ENCODE measurements at places on chromosomes 5 and 9.

- no peak for DNase-seq
These were observed 173.6 kb upstream of the IER5L start for GRCh38 chr9:129351642-129352145.

- no peak for DNase-seq
These were observed 17.6 kb downstream of the TNFAIP8 start for GRCh38 chr5:119373449-119373858.

GRCh38 chr9:105757496-105758251, 63.3 kb downstream of the TMEM38B start:
- DNase-seq, result no peak

DNA sequence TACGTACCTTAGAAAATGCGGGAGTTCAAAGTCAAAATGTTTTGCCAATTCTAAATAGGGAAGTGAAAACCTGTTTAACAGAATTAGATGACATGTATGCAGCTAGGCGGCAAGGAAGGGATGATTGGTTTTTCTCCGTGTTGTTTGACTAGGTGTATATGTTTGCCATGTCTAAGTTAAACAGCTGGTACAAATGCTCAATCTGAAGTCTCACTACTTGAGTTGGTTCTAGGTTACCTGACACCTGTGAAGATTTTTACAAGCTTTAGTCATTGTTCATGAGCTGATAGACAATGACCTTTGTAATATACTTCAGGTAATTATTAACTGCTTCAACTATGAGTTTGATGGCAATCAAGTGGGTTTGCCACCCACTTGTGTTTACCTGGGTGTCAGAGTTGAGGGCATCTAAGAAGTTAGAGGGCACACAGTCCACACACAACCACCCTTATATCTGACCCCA, 74.3 kb downstream of the SLC44A1 start:
- DNase-seq, result no peak

DNA sequence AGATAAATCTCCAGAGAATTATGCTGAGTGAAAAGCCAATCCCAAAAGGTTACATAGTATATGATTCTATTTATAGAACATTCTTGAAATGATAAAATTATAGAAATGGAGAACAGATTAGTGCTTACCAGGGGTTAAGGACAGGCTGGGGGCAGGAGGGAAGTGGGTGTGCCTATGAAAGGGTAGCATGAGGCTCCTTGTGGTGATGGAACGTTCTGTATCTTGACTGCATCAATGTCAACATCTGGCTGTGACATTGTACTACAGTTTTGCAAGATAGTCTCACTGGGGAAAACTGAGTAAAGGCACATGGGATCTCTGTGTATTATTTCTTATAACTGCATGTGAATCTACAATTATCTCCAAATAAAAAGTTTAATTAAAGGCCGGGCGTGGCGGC, 22.3 kb downstream of the ORM2 start:
- DNase-seq, result peak; percentile 44

- no peak for DNase-seq
These were observed 7.3 kb upstream of the LIX1 start for GRCh38 chr5:97149709-97150108.

- no peak for DNase-seq
These were observed 260.2 kb upstream of the NR4A3 start for GRCh38 chr9:99561509-99561917.

GRCh38 chr9:87862536-87863268, 20.0 kb upstream of the SPATA31E1 start:
- DNase-seq, result no peak

DNA sequence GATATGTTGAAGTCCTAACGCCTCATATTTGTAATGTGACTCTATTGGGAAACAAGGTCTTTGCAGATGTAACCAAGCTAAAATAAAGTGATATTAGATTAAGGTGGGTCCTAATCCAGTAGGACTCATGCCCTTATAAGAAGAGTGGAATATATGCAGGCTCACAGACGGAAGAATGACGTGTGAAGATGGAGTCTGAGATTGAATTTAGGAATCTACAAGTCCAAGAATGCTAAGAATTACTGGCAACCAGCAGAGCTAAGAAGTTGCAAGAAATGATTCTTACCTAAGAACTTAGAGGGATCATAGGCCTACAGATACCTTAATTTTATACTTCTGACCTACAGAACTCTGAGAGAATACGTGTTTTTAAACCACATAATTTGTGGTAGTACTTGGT, 350.0 kb upstream of the ST8SIA4 start:
- DNase-seq, result no peak

GRCh38 chr9:124436320-124436719, 13.9 kb upstream of the ADGRD2 start:
- no peak for DNase-seq

DNA sequence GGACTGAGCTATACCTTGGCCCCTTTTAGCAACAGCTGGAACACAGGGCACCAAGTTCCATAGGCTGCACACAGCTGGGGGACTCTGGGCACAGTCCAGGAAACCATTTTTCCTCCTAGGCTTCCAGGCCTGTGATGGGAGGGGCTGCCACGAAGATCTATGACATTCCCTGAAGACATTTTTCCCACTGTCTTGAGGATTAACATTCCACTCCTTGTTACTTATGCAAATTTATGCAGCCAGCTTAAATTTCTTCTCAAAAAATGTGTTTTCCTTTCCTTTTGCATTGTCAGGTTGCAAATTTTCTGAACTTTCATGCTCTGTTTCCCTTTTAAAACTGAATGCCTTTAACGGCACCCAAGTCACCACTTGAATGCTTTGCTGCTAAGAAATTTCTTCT, 580.1 kb upstream of the FTMT start:
- DNase-seq, result no peak

- DNase-seq, result no peak
These were observed 8.3 kb downstream of the PPIC start for GRCh38 chr5:123028222-123028621.

DNA sequence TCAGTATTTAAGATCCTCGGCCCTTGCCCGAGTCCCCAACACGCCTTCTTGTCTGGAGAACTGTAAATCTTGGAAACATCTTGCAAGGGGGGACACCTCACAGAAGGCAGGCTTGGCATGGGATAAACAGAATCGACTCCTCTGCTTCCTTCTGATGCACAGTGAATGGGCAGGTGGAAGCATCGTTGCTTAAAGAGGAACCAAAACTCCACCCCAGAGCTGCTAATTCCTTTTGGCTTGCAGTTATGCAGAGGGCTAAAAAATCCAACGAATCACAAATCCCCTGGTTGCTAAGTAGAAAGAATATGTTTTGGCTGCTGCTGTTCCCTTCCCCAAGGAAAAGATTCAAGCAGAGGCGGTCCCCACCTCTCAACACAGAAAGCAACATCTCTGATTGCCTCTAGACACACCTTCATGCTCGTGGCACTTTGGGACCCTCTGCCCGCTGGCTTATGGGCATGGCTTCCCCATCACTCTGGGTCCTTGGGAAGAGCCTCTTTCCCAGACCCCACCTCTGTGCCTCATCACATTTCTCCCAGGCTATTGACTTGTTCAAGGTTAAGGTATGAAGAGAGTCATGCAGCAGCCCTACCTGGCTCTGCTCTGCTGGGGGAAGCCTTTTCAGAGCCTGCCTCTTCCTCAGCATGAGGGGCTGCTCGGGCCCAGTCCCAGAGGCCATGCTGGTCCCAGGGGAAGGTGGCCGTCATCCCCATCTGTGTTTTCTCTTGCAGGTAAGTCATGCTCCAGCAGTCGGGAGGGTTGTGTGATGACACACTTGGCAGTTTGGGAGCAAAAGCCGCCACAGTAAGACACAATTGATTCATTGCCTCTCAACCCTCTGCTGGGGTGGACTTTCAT, 137.1 kb downstream of the KCNIP1 start:
- no peak for DNase-seq

- DNase-seq, result no peak
These were observed 38.5 kb upstream of the RARS1 start for GRCh38 chr5:168447808-168448207.

- DNase-seq, result no peak
These were observed 63.6 kb downstream of the PPIC start for GRCh38 chr5:122972877-122973276.

DNA sequence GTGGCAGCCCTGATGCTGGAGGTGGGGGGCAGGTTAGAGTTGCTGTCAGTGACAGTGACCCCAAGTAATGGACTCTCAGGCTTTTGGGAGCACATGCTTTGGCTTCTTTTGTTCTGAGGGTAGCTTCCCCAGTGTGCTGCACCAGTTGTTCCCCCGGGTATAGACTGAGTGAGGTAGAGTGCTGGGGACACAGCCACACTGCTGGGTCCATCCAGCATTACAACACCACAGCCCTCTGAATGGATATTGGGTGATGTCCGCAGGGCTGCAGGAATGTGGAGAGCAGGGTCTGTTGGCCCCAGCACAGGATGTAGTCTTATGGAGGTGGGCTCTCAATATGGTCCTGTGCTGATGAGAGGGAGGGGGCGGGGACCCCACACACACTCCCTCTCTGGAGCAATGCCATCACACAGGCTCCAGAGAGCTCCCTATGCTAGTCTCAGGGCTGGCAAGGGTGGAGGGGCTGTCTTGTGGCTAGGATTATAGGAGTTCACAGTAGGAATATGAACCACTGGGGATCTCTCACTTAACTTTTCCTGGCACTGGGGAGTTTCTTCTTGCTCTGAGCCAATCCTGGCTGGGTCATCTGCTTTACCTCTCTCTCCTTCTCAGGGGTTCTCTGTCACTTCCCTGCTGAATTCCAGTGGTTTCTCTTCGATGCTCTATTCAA, 20.7 kb downstream of the OSMR start:
- no peak for DNase-seq

DNA sequence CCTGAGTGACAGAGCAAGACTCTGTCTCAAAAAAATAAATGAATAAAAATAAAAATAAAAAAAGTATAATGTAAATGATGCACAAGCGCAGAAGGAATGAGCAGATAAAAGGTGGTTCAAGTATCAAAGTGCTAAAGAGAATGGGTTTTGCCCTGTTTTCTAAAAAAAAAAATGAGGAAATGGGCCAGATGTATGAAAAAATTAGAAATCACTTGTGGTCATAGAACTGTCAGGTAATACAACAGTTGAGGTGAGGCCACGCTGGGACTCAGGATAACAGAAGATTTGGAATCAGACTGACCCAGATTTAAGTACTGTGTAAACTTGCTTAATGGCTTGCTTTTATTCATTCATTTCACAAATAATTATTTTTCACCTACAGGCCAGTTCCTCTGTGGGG, 69.8 kb downstream of the MAPKAP1 start:
- no peak for DNase-seq

- DNase-seq, result no peak
These were observed 662.8 kb upstream of the FTMT start for GRCh38 chr5:121188849-121189248.

GRCh38 chr5:141680178-141680577, 1.9 kb downstream of the ARAP3 start:
- DNase-seq, result no peak

DNA sequence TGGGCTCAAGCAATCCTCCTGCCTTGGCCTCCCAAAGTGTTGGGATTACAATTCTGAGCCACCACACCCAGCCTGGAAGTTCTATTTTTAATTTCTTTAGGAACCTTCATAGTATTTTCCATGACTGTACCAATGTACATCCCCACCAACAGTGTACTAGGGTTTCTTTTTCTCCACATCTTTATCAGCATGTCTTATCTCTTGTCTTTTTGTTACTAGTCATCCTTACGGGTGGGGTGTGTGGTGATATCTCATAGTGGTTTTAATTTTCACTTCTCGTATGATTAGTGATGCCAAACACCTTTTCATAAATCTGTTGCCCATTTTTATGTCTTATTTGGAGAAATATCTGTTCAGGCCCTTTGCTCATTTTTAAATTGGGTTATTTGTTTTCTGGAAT, 123.0 kb upstream of the MEF2C start:
- DNase-seq, result no peak

DNA sequence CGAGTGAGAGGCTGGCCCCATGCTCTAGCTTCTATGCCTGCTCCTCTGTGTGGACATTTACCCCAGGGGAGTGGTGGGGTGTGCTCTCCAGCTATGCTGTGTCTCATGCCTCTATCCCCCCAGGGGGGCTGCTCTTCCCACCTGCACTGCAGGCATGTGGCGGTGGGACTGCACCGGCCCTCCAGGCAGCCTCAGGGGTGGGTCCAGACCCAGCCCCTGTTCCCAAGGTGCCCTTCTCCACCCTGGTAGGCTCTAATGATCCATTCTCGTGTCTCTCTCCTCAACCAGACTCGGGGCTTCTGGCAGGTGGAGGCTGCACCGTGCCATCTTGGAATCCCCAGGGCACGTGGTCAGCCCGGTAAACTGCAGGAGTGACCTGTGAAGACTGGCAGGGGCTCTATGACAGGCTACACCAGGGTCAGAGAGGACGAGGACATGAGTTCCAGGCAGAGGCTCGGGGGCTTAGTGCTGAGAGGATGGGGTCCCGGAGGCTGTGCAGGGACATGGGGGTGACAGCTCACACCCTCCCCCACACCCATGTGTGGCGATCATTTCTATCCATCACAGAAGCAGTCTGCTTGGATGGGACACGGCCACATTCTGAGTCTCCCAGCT, 22.7 kb upstream of the COL5A1 start:
- peak; percentile 4 for DNase-seq

DNA sequence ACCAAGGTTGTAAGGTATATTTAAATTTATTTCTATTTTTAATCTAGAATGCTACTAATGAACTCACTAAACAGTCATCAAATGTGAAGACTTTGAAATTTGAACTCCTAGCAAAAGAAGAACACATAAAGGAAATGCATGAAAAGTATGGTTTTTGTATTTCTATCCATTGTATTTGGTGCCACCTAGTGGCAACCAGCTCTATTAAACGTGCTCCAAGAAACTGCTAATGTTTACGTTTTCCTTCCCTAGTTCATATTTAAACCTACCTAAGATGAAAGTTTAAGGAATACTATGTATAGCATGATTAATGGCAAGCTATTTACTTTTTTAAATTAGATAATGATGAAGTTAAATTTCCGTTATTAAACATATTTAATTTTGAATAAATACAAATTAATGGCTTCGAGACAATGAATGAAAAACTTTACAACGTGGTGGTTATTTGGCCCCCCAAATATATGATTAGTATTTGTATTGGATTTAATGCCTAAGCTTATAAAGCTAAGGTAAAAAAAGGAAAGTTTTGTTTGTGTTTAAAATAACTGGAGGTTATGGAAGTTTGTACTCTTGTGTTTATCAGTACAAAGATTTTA, 115.9 kb upstream of the SH3GL2 start:
- no peak for DNase-seq

GRCh38 chr5:120229036-120229435, 235.1 kb upstream of the PRR16 start:
- no peak for DNase-seq

DNA sequence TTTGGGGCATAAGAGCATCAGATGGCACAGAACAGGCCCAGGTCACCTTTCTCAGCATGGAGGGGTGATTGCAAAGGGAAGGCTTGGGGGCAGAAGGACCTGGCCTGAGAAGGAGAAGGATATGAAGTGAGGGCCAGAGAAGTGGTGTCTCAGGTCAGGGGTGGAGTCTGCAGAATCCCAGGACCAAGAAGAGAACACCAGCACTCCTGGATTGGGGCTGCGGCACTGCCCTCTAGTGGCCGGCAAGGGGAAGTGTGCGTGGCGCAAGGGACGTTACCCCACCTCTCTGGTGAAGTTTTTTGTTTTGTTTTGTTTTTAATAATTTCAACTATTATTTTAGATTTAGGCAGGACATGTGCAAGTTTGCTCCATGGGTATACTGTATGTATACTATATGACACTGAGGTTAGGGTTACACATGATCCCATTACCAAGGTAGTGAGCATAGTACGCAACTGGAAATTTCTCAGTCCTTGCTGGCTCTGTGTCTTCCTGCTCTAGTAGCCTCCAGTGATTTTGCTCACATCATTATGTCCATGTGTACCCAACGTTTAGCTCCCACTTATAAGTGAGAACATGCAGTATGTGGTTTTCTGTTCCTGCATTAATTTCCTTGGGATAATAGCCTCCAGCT, 1548.6 kb downstream of the EFNA5 start:
- DNase-seq, result no peak

GRCh38 chr9:110008663-110009062, 199.3 kb downstream of the C9orf152 start:
- DNase-seq, result no peak

GRCh38 chr5:501105-501830, 23.0 kb downstream of the SLC9A3 start:
- no peak for DNase-seq

Measured in gastrocnemius medialis (tissue), 4 donors.